ENCODE measurements at places on chromosomes 4 and X. TPM values are rescaled to one million over a fixed set of nuclear protein-coding genes. Genes with fewer than 3 reads are reported as not detected.

Gene CTAG1A
- total RNA-seq = not detected

Gene SCFD2
- 22.8 TPM for total RNA-seq

Gene BDH2
- 13.9 TPM for total RNA-seq

Gene NHSL2
- 58.1 TPM for total RNA-seq

Gene F8
- 17.2 TPM for total RNA-seq

Gene FRMPD4
- not detected for total RNA-seq

Gene SEC24B
- total RNA-seq = 20.1 TPM

Gene PPP2R2C
- 2.2 TPM for total RNA-seq

Gene DAPP1
- not detected for total RNA-seq

Gene RXFP1
- 0.75 TPM for total RNA-seq
